Activated T-helper 1 cell treated with Interleukin-2 at 50 U/mL for 16 hours (primary cell): ENCODE measurements at places on chromosomes 6 and 20.

- DNase-seq, result no peak
These were observed at the start of gene HLA-DRB5 for GRCh38 chr6:32529697-32530430. HLA-DRB5 (minus strand) TSS chr6:32530287; CDS start chr6:32530224, 63 bp downstream.

GRCh38 chr6:139423037-139423703 lies 48.7 kb upstream of the CITED2 start:
- DNase-seq, result no peak

- no peak for DNase-seq
These were observed 12.4 kb upstream of the ZSCAN9 start for GRCh38 chr6:28212510-28213212.

- no peak for DNase-seq
These were observed 28.1 kb upstream of the QKI start for GRCh38 chr6:163386329-163386908.

- no peak for DNase-seq
These were observed 46.6 kb downstream of the TPBG start for GRCh38 chr6:82410151-82410648.

- DNase-seq, result peak; percentile 64
These were observed 108.4 kb downstream of the RTN4IP1 start for GRCh38 chr6:106520711-106521401.

DNA sequence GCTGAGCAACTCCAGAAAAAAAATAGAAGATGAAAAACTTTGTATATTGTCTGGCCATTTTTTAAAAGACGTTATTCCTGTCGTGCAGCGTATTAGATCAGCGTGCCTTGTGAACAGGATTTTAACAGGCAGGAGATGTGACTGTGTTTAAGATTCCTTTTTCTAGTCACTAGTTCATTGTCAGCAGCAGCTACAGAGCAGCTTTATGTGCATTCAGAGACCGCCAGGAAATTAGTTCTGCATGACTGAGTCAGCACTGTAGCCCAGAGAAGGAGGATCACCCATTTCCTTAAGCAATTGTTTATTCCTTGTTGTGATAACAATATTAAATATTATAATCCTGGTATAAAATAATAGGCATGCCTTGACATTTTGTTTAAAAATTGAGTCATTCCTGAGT lies 75.4 kb upstream of the ADGRB3 start:
- DNase-seq, result no peak

GRCh38 chr6:22392711-22393110 lies 95.9 kb upstream of the PRL start:
- no peak for DNase-seq

DNA sequence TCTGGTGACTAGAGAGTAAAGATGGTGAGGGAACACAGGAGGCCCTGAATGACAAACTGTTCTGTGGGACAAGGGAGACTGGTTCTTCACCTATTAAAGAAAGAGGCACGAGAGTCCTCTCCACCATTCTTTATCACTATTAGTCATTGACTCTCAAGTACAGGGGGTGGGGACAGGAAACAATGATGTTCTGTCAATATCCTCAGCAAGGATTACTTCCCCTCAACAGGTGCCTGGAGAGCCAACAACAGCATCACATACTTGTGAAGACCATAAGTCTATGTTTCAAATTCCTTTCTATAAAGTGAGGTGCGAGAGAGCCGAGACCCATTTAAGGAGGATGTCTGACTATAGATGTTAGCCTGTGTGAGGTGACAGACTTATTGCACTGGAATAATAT lies 72.4 kb upstream of the TBC1D7 start:
- DNase-seq, result no peak
